Stimulated activated CD8-positive, alpha-beta memory T cell treated with anti-CD3 and anti-CD28 coated beads, Interleukin-4, amount 100 ng/mL, for 1 hour (primary cell): ENCODE measurements at places on chromosomes 6 and 20.
A peak's percentile ranks its signal among the peaks of the same experiment; 100 is the strongest.

GRCh38 chr6:150249261-150249660 lies 106.4 kb downstream of the PPP1R14C start:
- no peak for DNase-seq

- DNase-seq: no peak
Observed at GRCh38 chr6:143055891-143056290, 4.8 kb upstream of the AIG1 start.

- peak; percentile 90 for DNase-seq
Observed at GRCh38 chr6:134174672-134175531, 122.5 kb upstream of the SLC2A12 start.

- DNase-seq: no peak
Observed at GRCh38 chr20:21101453-21101931, 4.7 kb downstream of the LINC00237 start.

- no peak for DNase-seq
Observed at GRCh38 chr6:39319621-39320362, 2.7 kb downstream of the KCNK16 start.

- DNase-seq: no peak
Observed at GRCh38 chr20:48051794-48052474, 266.7 kb upstream of the SULF2 start.

GRCh38 chr6:137975188-137975940 lies 108.3 kb downstream of the TNFAIP3 start:
- no peak for DNase-seq
